ENCODE measurements at places on chromosomes 13 and 19.

DNA sequence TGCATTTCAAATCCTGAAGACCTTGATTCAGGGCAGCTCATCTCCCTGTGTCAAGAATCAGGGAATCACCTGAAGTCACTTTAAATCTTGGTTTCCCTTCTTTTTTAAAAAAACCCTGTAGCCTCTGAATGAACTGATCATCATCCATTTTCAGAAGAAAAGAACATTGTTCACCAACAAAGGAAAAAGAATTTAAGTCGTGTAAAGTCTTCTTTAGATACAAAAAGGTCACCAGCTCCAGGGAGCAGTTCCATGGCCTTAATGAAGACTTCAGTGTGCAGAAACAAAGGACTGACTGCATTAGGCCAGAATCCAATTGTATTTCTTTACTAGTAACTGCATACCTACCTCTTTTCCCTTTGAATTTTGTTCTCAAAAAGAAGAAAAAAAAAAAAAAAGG, 245.0 kb downstream of the ABCC4 start:
- no peak for DNase-seq

- no peak for DNase-seq
Measured at GRCh38 chr13:33263484-33263883, 22.1 kb downstream of the STARD13 start.

- DNase-seq: peak; percentile 62
Measured at GRCh38 chr13:28718196-28718542, 601 bp downstream of the SLC46A3 start.

GRCh38 chr13:76016799-76017400, 380.8 kb downstream of the LMO7 start:
- DNase-seq: peak; percentile 20

DNA sequence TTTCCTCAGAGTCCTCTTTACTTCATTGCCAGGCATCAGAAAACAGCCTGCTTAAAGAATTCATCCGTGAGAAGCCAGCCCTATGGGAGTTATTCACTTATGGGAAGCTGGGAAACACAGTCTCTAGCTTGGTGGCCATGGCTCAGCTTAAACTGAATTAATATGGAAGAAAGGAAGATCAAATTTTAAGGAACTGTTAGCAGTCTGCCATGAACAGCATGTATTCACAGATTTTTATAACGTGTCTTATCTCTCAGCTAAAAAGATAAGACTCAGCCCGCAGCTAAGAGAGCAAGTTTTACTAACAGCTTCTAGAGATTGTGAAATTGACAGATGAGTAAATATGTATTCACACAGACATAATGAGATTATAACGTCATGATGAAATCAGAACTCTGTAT, 253.7 kb upstream of the RXFP2 start:
- DNase-seq: no peak

Measured in NCI-H526 (cell line).